ENCODE measurements at places on chromosomes 6 and 20. TPM values are rescaled to one million over a fixed set of nuclear protein-coding genes. Genes with fewer than 3 reads are reported as not detected.

DNA sequence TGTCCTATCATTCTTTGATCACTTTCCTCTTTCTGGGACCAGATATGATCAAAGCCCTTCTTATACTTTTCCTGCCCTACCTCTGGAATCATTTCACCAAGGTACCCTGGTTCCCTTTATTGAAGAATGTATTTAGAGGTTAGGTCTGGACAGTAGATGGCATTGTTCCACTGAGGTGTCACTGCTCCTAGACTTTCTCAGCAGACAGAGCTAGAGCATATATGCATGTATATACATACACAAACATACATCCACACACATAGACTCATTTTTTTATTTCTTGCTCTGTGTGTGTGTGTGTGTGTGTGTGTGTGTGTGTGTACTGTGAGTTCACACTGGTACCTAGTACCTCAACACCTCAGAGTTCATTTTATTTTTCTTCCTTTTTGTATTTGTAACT lies 40.9 kb downstream of the PTPRA start:
- DNase-seq, result peak; percentile 19

Gene SPAG4
- total RNA-seq, result 8.5 TPM

DNA sequence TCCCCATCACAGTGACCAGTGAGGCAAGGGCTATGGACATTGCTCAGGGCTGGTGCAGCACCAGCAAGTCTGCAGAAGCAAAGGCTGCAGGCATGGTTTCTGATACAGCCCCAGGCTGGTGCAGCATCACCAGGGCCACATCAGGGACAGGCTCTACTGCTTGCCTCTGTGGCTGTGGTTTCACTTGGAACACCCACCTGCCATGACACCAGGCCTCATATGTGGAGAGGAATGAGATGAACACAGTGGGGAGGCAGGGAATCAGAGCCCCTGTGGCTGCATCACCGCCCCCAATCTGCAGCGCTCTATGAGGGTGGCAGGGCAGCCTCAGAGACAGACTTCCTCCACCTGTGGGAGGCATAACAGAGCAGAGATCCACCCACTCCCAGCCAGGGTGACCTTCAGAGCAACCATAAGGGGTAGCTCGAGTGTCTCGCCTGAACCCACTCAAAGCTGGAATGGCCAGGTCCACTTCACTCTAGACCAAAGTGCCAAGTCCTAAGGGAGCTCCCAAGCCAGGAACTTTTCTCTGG lies 7.9 kb downstream of the RING1 start:
- no peak for DNase-seq

Gene OR2J3
- not detected for total RNA-seq

Data from fibroblast of lung (primary cell).